ENCODE measurements at places on chromosomes 7 and 10. TPM values are rescaled to one million over a fixed set of nuclear protein-coding genes. Genes with fewer than 3 reads are reported as not detected.

COG5 gene
- 31.3 TPM for total RNA-seq

TYW1B gene
- 5.5 TPM for total RNA-seq

CACNA2D1 gene
- not detected for total RNA-seq

TMEM130 gene
- not detected for total RNA-seq

HOXA9 gene
- total RNA-seq: not detected

GRCh38 chr7:123537026-123537642 is 2.7 kb upstream of the IQUB start:
- DNase-seq: peak; percentile 13

- no peak for DNase-seq
These were observed 14.9 kb downstream of the PFKFB3 start for GRCh38 chr10:6217611-6218010.

- DNase-seq: no peak
These were observed 201.4 kb downstream of the PTEN start for GRCh38 chr10:88064608-88065382.

DNA sequence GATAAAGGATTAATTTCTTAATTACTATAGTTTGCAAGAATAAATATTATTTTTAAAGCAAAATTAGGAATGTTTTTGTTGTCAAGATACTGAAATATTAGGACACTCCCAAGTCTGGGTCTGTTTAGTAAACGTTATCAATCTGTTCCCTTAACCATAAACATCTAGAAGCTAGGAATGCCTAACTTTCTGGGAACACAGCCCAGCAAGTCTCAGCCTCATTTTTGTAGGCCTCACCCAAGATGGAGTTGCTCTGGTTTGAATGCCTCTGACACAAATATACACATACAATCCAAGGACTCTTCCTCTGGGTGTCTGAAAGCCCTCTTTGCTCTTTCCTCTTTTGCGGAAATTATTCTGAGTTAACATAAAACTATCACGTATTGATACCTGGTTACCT is 487.4 kb upstream of the CELF2 start:
- DNase-seq: no peak

DNA sequence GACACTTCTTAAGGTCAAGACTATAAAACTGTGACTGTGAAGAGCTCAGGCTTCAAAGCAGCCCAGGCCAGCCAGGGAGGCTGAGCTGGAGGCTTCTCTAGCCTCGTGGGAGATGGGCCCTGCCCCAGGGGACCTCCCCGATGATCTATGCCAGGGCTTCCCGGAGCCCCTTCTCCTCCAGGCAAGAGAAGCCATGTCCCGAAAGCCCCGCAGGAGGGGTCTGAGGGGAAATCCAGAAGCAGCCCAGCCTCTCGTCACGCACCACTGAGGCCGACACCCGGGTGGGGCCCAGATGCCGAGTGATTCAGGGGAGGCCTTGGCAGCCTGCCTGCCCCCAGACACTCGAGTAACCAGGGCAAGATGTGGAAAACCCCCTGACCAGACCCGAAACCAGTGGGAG is 63.7 kb downstream of the PROSER2 start:
- DNase-seq: no peak

DNA sequence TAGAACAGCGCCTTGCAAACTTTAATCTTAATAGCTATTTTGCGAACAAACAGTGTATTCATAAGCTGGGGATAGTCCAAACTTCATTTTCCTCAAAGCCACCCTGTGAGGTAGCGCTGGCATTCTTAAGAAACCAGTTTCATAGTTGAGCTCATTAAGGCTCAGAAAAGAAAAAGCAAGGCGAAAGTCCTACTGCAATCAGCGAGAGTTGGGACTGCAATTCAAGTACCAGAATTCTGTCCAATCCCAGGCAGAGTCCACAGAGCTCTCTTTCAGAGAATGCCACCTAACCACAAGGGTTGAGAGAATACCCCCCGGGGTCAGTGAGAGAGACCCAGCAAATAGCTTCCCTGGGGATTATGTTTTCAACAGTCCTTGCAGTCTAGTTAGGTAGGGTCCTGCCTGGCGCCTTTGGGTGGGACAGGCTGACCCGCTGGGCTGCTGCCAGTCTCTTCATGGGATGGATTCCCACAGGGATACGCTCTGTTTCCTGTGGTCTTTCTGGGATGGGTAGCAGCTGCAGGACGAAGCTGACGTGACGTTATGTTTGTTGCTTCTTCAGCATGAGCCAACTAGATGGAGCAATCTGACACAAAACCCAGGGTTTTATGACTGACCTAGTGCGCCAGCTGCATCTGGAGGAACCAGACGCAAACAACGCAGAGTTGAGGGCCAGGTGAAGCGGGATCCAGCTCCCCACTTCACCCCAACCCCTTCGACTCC is 16.0 kb downstream of the BMPER start:
- DNase-seq: no peak

GRCh38 chr7:3821488-3821887 is 520.4 kb downstream of the SDK1 start:
- no peak for DNase-seq

DNA sequence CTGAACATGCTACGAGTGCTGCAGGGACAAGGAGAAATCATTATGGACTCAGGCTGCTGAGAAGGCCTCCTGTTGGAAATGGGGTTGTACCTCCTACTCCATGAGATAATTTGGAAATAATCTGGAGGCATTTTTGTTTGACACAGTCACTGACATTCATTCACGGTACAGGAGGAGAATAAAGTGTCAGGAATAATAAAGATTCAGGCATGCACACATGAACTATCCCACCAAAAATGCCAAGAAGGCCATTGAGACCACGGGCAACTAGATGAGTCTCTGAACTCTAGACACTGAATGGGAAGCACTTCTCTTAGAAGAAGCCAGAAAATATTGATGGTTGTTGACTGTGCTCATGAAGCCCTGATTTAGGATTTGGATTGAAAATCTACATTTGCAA is 220.9 kb upstream of the HABP2 start:
- no peak for DNase-seq

GRCh38 chr10:74384615-74385183 is 233.7 kb downstream of the ADK start:
- DNase-seq: no peak

DNA sequence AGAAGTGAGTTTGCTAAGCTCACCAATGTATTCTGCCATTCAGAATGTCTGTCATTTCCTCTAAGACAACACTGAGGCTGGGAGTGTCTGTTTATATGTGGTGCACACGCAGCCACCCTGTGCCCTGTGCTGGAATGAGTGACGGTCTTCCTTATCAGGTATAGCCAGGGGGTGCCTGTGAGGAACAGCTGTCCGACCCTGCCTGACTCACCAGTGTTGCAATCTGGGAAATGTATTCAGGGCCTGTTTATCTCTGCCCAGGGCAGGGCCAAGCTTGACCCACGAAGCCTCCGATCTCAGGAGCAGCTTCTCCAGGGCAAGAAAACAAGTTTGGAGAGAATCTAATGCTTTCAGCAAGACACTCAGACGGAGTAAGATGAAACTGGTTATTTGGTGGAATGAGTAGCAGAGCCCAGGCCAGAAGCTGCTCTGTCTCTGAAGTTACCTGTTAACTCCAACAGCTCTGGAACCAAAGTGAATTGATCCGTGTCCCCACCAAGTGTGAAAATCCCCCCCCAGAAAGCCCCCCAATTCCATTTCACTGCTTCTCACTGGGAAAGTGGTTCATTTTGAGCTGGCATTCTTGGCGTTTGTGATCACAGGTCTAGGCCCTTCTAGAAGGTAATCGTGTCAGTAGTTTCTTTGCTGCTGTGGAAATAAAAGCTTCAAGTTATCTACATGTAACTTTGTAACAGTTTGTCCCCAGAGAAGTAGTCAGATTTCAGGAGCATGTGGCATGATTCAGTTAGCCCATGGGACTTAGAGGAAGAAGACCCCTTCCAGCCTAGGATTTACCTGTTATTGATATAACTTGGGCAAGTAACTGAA is 6.1 kb upstream of the UBE2H start:
- DNase-seq: peak; percentile 84

GRCh38 chr10:25308278-25308677 is 133.5 kb downstream of the GPR158 start:
- no peak for DNase-seq

GRCh38 chr7:25911738-25912607 is 240.0 kb upstream of the NFE2L3 start:
- no peak for DNase-seq

DNA sequence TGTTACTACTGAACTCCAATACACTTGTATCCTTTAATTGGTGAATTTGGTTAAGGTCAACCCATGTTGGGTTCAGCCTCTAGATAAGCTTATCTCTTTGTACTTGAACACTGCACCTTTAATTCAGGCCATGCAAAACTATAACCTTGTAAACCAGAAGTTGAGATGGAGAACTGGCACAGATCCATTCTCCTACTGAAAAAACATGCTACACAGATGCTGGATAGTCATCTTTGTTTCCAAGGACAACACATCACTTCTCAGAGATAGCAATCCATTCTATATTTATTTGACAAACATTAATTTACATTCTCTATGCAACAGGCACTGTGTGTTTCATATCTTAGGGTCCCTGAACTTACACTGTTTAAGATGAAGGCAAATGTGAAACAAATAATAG is 2.9 kb upstream of the CDK14 start:
- DNase-seq: no peak

- peak; percentile 75 for DNase-seq
These were observed 166.3 kb downstream of the NEURL1 start for GRCh38 chr10:103659674-103660363.

DNA sequence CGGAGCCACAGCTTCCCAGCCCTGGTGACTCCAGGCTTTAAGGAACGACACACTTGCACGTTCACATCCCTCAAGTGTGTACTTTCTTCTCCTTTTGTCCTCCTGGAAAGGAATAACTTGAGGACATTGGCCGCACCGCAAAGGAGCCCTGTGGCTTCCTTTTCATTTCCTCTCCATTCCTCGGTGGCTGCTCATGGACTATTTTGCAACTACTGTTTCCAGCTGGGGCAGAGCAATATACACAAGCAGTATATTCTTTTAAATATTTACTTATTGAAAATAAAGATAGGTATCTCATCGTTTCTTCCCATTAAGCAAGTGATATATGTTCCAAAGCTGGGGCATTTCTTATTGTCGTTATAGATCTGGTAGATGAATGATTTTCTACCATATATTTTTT is 97.2 kb upstream of the LYZL1 start:
- no peak for DNase-seq

DNA sequence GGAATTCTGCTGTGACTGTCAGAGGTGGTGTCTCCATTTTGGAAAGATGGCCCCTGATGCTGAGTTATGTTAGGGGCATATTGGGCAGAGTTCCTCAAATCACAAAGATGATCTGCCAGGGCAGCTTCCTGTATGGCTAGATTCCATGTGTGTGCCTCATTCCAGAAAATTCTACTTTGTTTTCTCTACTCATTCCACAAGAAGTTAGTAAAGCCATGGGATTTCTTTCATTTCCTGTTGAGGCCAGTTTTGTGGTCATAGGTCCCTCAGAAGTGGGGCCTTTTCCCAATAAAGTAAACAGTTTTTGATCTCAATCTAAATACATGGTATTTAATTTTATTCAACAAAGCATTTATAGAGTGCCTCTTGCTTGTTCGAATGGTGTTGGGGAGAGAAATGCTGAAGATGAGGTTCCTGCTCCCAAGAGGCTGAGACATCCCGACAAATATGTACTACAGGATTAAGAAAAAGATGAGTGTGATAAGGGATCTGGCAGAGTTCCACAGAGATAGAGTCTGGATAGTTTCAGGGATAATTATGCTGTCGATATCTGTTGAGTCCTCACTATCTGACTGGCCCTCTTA is 33.0 kb downstream of the MINDY4 start:
- no peak for DNase-seq

- DNase-seq: no peak
These were observed 30.4 kb upstream of the HABP2 start for GRCh38 chr10:113522460-113522859.

- no peak for DNase-seq
These were observed 16.3 kb downstream of the TSPAN12 start for GRCh38 chr7:120841608-120842007.

DNA sequence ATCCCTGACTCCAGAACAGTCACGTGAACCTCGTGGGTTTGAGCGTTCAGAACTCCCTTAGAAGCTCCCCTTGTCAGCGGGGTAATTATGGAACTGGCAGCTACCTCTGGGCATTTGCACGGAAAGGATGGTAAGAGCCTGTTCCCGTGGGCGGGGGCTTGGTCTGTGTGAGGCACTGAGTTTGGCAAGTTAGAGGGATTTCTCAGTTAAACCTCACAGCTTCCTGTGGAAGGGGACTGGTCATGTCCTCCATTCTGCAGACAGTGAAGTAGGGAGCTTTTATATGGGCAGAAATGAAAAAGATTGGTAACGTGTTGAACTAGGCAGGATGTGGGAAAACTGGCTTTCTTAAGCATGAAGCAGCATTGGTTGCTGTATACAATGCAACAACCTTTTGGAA is 16.0 kb downstream of the PALD1 start:
- DNase-seq: no peak

DNA sequence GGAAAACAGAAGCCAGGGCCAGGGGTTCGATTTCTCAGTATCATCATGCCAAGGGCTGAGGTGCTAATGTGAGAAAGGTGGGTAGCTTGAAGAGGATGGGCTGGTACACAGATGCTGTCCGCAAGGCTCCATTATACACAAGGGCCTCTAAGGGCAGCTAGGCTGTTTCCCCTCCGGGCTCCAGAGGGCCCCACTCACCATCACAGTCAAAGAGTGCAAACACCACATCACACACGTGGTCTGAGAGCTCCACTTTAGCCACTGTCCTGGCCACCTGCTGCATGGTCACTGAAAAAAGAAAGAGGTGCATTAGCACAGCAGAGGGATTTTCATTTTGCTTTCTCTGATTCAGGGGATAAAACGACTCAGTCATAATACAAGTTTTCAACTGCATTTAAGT is 20.9 kb upstream of the DNAJB12 start:
- peak; percentile 53 for DNase-seq

GRCh38 chr10:127276794-127277462 is 80.5 kb upstream of the INSYN2A start:
- no peak for DNase-seq

DNA sequence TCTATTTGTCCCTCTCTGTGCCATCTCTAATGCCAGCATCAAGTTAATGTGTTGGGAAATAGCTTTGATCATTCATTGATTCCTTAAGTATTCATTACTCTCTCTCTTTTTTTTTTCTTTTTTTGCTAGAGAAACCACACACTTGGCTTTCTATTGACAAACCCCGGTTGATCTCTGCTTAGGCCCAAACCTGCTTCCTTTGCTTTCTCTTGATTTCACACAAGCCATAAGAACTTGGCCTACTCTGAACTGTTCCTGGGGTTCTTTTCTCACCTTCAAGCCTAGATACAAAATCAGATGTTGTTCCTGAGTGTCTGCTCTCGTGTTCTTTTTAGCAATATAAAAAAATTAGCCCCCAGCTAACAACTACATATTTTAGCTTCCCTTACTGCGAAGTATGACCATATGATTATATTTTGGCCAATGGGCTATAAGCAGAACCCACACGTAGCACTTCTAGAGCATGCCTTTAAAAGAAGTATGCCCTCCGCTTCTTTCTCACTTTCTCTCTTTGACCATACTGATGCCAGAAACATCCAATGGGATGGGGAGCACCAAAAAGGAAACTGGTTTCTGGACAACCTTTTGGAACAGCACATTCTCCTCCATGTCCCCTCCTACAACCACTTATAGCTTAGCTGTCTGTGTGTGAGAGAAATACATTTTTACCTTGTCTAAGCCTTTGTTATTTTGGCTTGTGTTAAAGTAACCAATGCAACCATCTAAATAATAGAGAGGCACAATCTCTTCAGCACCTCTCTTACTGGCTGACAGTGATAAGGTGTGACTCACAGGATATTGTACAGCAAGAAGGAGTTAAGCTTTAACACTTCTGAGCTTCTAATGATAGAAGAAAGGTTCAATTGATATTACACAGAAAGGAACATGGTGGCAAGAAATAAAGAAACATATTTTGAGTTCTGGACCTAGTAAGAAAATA is 96.6 kb upstream of the LRRN3 start:
- DNase-seq: no peak

Data from HepG2 (cell line).